IMR-90 (cell line): ENCODE measurements at places on chromosomes 7 and 10. TPM values are rescaled to one million over a fixed set of nuclear protein-coding genes. Genes with fewer than 3 reads are reported as not detected.
A peak's percentile ranks its signal among the peaks of the same experiment; 100 is the strongest.

DNA sequence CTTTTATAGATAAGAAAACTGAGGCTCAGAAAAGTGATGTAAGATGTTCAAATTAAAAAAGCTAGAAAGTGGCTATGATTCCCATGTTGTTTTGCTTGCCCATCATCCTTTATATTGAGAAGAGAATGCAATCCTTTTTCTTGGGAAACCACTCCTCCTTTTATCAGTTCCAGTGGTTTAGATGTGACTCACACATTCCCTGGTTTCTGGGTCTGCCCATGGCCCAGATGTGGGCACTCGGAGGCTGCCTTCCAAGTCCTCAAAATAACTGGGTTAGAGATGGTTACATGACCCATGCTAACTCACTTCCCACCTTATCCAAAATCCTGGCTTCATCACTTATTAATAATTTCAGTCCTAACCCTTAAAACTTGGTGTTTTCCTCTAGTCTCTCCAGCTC lies 550.0 kb downstream of the MDFIC start:
- no peaks in the 10 kb centered on the region for H3K27me3 ChIP-seq
- H3K4me3 ChIP-seq = no peak overlapping the region
- DNase-seq = peak; percentile 11
- no peaks in the 10 kb centered on the region for H3K36me3 ChIP-seq

DNA sequence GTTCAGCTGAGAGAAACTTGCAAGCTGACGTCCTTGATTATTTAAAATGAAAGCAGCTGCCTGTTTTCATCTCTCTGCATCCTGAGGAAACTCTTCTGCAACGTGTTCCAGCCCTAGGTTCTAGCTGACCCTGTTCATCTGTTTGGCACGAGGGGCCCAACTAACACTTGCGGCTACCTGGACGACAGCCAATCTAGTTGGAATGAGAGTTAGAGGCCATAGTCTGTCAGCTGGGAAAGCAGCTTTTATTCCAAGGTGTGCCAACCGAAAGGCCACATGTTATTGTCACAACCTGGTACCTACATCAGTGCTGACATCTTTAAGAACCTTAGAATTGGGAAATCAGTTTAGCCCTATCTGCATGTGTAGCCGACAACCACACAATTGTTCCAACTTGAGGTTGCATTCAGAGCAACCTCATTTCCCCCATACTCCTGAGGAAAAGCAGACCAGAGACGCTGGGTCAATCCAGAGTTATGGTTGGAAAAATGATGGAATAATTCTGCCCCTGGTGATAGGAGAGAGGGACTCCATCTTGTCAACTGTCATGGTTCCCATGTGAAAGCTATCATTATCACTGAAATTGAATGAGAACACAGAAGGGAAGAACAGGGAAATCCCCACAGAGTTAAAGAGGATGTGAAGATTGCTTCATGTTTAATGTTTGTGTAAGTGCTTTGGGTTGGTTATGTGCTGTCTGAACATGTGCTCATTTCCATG lies 121.6 kb downstream of the EGFR start:
- no peak overlapping the region for H3K4me3 ChIP-seq
- H3K4me1 ChIP-seq = peaks cover 18% of the 10 kb centered on the region
- H3K27me3 ChIP-seq = no peaks in the 10 kb centered on the region
- peak overlapping the region; percentile 38 for H3K27ac ChIP-seq

The MYL10 gene
- not detected in 2 replicates for total RNA-seq

The ADD3 gene
- 137 and 212 TPM in 2 replicates for total RNA-seq

The SVIL gene
- total RNA-seq = 11.5 and 13.6 TPM in 2 replicates
